ENCODE measurements at places on chromosomes 1 and 21.

GRCh38 chr1:19643121-19643520 is 990 bp upstream of the NBL1 start:
- DNase-seq, result no peak

GRCh38 chr1:246295968-246296367 is 211.1 kb downstream of the SMYD3 start:
- DNase-seq, result no peak

- DNase-seq, result no peak
These were observed 460.1 kb upstream of the RUNX1 start for GRCh38 chr21:35509001-35509704.

- DNase-seq, result no peak
These were observed 143.8 kb downstream of the DAB1 start for GRCh38 chr1:57279909-57280666.

DNA sequence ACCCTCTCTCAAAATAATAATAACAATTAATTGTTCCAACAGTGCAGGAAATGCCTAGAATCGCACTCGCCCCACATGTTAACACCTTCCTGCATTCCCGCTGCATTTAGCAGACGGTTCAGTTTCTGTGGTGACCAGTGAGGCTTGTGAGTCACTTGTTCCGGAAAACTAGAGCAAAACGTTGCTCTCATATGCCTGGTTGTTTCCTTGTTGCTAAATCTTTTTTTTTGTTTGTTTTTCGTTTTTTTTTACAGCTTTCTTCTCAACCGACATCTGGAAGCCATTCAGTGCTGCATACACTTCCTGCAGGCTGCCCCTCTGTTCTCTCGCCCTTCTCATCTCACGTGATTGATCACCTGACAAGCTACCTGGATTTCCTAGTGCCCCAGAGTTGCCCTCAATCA is 56.9 kb upstream of the TMPRSS2 start:
- no peak for DNase-seq

- no peak for DNase-seq
These were observed 161.8 kb downstream of the NFIA start for GRCh38 chr1:61244114-61244513.

GRCh38 chr1:21491488-21492355 is 17.5 kb upstream of the ALPL start:
- DNase-seq, result no peak

- DNase-seq, result no peak
These were observed 307.0 kb upstream of the PRMT6 start for GRCh38 chr1:106749491-106749890.

DNA sequence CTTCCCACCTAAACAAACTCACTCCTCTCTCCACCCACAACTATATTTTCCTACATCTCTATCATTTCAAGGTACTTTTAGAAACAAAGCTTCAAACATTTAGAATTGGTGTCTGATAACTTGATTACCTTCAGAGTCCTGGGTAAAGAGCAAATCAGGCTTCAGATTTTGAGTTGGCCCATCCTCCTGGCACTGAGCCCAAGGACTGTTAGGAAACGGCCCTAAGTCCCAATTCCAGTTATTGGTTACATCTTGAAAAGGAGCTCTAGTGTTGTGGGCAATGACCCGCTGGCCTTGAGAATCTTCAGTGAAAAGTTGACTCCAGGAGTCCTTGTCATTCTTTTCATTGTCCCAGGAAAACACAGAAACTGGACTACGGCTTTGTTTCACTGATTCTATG is 15.1 kb downstream of the MTFR1L start:
- DNase-seq, result no peak

DNA sequence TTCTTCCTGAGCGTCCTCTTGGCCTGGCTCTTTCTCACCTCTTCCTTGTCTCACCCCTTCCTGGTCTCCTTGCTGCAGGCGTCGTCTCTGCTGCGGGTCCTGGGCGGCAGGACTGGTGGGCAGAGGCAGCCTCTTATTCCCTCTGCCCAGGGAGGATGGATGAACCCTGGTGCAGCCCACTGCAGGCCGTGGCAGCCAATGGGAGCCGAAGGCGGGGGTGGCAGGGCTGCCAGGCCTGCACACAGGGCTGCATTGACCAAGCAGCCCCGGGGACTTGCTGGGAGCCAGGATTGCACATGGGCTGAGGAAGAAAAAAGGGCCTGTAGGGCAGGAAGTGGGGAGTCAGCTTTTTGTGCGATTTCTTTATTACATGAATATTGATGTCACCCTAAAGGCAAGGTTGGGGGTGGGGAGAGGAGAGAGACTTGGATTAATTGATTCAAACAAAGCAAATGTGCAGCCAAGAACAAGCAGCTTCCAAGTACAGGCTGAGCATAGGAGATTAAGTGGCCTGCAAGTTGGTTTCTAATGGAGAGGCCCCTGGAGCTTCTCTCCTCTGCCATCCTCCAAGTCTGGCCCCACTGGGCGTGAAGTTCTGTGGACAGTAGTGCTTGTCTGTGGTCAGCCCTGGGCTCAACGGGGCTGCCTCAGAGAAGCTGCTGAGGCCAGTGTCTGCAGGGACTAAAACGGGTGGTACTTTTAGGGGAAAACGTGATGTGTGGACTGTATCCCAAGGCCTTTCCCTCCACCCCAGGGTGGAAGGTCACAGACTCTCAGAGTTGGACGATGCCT is at the start of gene S100B:
Gene S100B (minus strand): TSS at position 108 of the 792 bp plus-strand sequence. CDS start 2,667 bp downstream, outside the sequence.
- no peak for DNase-seq

Data from type B pancreatic cell (in vitro differentiated cells).